ENCODE measurements at places on chromosomes 2 and 18.

DNA sequence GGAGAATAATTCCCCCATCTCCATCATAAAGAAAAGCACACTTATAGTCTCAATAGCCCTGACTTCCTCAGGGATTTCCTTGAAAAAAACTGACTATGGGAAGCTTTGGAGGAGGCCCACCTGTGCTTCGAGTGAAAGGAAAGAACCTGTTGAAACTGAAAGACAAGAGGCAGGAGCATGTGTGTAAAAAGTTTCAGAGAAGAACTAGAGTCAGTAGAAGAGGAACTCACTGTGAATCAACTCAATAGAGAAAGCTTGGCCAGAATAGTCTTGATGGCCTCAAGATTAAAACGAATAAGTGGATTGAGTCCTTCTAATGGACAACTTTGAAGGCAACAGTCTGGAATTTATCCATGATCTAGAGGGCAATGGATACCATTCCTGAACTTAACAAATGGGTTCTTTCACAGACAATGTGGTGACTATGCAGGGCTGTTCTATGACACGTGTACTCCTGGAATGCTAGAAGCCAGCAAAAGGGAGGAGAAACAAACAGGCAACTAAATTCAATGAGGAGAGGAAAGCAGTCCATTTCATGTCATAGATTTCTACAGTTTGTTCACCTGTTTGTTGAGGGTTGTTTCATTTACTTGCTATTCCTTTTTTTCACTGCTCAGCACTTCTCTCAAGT is 442.3 kb downstream of the GRB14 start:
- DNase-seq: no peak

GRCh38 chr2:125543968-125544514 is 1111.9 kb upstream of the GYPC start:
- no peak for DNase-seq

DNA sequence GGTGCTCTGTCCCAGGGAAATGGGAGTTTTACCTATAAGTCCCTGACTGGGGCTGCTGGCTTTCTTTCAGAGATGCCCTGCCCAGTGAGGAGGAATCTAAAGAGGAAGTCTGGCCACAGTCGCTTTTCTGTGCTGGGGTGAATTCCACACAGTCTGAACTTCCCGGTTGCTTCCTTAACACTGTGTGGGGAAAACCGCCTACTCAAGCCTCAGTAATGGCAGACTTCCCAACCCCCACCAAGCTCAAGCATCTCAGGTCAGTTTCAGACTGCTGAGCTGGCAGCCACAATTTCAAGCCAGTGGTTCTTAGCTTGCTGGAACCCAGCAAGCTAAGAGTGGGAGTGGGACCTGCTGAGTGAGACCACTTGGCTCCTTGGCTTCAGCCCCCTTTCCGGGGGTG is 54.9 kb downstream of the NUP35 start:
- no peak for DNase-seq

DNA sequence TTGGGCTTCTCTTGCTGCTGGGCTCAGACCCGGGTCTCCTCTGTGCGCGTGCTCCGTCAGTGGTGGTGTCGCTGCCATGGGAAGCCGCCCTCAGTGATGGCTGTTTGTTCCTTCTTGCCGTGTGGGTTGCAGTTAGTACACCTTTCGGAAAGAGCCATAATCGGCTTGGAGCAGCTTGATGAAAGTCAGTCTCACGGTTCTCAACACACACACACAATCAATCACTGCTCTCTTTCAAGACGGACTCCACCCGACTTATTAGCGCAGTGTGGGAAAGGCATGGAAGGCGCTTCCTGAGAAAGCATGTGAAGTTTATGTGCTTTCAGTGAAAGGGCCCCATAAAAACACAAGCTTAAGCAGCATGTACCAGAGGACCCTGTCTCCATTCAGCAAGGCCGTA is 64.1 kb downstream of the SOX11 start:
- DNase-seq: no peak

- DNase-seq: no peak
These were observed 40.8 kb upstream of the CYP1B1 start for GRCh38 chr2:38116762-38117161.

DNA sequence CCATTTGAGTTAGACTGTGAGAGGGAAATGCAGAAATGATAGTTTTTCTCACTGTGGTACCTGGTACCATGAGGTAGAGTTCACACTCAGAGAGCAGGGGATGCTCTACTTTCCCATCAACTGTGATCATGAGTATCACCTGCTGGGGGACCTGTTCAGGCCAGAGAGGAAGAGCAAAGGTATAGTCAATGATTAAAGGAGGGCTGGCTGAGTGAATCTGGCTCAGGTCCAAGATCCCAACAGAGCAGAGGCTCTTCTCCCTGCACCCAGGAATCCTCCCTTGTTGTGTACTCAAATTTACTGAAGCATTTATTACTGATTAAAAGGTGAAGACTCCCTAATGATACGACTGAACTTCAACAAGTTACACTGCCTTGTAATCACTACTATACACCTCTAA is 104.6 kb upstream of the CHRNA1 start:
- DNase-seq: peak; percentile 9

GRCh38 chr2:26144031-26144430 is 28.9 kb upstream of the GAREM2 start:
- no peak for DNase-seq

Data from NCI-H1105 (cell line).